ENCODE measurements at places on chromosomes 6 and 20.

DNA sequence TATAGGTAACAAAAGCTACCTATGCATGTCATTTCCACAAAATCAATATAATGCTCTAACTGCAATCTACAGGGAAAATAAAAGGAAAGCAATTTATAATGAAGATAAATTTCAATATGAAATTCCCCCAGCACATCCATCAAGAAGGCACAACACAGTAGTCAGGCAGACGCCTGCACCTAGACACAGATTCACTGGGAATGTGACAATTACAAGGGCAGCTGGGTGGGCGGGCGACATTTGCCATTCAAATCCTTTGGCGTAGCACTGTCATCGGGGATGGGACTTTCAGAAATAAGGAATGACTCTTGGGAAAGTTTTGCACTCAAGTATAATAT is 60.4 kb downstream of the SULF2 start:
- DNase-seq, result no peak

DNA sequence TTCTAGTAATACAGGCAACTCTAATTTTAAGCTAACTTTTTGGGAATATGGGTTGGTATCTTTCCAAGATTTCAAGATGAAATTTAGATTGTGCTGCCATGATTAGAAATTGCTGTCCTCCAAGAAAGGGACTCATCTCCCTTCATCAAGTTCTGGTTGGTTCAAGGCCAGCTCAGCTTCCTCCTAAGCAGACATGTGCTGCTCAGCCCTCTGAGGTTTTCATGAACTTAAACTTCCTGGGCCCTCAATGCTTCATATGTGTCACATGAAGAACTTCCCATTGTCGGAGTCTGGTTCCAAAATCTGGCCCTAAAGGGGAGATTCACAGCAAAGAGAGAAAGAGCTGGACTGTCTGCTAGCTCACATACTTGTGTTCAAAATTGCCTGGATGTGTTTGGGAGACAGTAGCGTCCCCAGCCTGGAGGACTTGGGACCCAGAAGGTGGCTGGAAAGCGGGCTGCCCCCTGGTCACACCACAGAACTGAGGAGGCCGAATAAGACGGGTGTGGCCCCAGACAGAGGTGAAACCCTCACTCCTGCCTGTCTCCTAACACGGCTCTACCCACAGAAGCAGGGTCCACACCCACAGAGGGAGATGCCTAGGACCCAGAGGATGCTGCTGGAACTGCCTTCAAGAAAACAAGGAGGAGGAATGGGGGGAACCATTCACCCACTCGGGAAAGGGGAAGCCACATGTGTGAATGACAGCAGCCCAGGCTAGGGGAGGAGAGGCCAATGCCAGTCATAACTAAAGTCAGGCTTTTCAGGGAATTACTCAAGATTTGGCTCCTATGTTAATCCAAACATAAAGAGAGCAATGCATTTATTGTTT is 54.3 kb upstream of the GPR31 start:
- no peak for DNase-seq

DNA sequence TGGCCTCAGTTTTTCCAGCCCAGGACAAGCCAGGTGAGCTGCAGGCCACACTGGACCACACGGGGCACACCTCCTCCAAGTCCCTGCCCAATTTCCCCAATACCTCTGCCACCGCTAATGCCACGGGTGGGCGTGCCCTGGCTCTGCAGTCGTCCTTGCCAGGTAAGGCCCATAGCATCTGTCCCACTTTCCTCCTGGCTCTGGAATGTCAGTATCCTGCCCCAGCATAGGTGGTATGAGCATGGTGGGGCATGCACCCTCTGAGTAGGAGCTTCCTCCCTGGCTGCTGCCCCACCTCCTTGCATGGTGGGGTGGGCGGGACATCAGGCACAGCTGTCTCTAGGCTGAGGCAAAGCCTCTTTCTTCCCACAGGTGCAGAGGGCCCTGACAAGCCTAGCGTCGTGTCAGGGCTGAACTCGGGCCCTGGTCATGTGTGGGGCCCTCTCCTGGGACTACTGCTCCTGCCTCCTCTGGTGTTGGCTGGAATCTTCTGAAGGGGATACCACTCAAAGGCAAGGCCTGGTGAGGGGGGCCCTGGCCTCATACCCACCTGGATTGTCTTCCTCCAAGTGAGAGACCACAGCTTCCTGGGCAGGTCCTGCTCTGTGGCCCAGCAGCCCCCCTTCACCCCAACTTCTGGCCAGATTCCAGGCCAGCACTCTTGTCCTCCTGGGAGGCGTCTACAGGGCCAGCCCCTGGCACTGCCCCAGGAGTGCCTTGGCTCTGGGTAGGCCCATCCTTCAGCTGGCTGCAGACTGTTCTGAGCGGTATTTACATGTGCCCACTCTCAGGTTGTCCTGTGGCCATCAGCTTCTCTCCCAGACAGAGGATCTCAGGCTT is 9.1 kb downstream of the PI16 start:
- DNase-seq, result no peak

GRCh38 chr6:4942673-4943009 is 61.2 kb downstream of the RPP40 start:
- no peak for DNase-seq

DNA sequence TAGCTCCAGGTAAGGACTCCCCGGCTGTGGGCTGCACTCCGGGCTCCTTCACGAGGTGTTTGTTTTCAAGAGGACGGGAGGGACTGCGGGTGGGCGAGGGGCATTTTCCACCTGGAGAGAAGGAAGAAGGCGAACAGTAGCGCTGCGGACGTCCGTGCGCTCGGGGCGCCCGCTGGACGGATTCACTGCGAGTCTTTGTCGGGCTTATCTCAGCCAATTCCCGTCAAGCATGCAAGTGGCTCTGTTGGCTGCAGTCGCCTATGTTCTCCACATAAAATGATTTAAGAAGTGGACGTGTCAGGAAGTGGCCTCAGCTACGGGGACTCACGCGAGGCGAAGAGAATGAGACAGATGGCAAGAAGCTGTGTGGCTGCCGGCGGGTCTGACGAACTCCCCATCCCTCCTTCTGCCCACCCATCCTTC is 332 bp downstream of the GRIK2 start:
- no peak for DNase-seq
